ENCODE measurements at places on chromosomes 2 and 18. TPM values are rescaled to one million over a fixed set of nuclear protein-coding genes. Genes with fewer than 3 reads are reported as not detected.

GRCh38 chr2:188032306-188032705 lies 259.4 kb upstream of the GULP1 start:
- no peak for DNase-seq

DNA sequence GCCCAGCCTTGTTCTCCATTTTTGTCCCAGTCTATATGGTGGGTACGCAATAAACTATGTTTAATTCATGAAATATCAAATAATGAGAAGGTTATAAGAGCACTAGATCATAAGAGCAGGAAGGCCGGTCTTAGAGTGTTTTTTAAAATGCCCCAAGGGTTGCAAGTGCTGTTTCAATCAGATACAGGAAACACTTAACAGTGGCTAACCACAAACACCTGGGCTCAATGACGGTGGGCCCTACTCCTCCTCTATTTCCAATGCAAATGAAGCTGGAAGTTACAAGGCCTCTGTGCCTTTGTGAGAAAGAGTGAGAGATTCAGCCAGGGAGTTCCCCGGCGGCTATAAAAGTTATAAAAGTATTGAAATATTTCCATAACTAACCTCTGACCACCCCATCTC lies 18.9 kb upstream of the WDR33 start:
- DNase-seq = no peak

The TSN gene
- total RNA-seq = 24.3 TPM

- DNase-seq = no peak
Measured at GRCh38 chr2:231935207-231935524, 9.0 kb upstream of the NPPC start.

The KCNG2 gene
- total RNA-seq = 0.22 TPM
